ENCODE measurements at places on chromosomes 16 and 17. TPM values are rescaled to one million over a fixed set of nuclear protein-coding genes. Genes with fewer than 3 reads are reported as not detected.

GRCh38 chr17:65609749-65610148 lies 48.3 kb upstream of the AXIN2 start:
- DNase-seq, result peak; percentile 94

DNA sequence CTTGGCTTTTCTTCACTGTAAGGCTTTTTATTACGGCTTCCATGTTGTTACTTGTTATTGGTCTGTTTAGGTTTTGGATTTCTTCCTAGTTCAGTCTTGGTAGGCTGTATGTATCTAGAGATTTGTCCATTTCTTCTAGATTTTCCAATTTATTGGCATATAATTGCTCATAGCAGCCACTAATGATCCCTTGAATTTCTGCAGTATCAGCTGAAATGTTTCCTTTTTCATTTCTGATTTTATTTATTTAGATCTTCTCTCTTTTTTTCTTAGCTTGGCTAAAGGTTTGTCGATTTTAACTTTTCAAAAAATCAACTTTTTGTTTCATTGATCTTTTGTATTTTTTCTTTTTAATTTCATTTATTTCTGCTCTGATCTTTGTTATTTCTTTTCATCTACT lies 18.5 kb downstream of the NLRP1 start:
- DNase-seq, result no peak

DNA sequence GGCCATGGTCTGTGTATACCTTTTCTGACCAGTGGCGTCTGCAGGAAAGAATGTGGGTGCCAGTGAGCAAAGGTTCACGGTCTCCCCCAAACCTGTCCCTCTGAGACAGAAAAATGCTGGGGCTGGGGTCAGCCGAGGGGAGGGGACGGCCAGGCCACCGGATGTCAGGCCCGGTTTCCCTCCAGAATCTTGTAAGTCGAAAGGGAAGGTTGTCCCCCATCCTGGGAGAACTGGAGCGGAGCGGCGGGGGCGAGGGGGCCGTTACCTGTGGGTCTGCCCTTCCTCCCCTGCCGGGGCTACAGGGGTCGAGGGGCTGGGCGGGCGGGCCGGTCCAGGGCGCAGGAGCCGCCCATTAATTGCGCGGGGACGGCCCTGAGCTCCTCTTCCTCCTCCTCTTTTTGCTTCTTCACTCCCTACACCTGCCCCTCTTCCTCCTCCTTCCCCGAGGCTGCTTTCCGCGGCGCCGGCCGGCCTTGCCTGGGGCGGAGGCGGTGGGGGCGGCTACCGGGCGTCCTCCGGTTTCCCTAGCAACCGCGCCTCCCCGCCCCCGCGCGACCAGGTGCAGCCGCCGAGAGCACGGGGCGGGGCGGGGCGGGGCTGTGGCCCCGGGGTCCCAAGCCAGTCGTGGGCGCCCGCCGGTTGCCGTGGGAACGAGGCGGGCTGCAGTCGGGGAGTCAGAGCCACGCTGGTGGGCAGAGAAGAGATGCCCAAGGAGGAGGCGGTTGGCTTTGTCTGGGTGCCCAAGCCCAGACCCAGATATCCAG lies at the start of gene MARCHF10:
MARCHF10 (minus strand) TSS at position 503 of the 764 bp plus-strand sequence. CDS start 6,579 bp downstream, outside the sequence.
- DNase-seq, result peak; percentile 28

HSF4 gene
- 28.9 TPM for total RNA-seq

- peak; percentile 42 for DNase-seq
Measured at GRCh38 chr17:2084036-2084765, 29.3 kb downstream of the HIC1 start.

DNA sequence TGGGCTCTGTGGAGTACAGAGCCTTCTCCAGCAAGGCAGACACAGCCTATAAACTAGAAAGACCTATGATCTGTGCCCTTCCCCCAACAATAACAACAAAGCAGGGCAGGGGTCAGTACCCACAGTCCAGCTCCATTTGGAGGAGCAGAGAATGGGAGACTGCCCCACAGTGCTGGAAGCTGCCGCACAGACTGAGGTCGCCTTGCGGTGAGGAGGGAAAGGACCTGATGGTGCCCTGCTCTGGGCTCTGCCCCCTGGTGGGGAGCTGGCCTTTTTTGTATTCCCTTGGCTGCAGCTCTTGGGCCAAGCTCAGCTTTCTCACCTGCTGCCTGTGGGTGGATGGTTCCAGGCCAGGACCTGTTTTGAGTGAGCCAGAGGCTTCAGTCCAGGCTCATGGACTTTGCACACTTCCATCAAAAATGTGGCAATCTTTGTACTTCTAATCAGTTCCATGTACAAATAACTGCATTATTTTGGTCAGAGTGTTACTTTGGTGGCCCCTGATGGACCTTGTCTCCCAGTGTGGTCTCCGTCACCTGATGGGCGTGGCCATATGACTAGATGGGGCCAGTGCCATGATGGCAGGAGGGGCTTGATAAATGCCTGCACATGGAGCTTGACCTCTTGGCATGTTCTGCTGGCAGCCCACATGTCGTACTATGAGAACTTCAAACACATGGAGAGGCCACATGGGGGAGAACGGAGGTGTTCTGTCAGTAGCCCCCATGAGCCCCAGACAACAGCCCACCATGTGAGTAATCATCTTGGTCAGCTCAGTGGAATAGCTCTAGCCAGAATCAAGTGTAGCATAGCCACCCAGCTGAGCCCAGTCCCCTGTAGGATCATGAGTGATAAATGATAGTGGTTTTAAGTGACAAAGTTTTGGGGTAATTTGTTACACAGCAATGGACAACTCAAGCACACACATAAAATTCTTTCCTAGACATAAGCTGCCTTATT lies 24.2 kb downstream of the B9D1 start:
- peak; percentile 38 for DNase-seq

DNA sequence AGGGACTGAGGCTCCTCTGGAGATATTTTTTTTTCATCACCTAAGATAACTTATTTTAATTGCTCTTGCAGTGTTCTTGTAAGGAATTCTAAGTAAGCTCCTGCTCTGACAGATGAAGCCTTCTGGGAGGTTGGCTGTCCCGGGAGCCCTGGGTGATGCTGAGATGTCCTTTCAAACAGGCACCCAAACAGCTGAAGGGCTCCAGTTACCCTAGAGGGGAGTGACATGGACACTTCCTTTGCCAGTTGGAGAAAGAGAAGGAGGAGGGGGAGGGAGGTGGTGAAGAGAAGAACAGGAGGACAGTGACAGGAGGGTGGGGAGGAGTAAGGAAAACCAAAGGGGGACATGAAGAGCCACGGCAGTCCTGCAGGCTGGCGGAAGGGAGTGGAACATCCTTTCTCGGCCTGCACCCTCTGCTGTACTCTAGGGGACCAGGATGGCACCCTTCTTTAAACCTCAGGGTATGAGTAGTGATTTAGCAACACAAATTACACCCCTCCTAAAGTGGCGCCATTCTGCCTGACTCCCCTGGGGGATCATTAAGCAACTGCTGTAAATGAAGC lies 51.8 kb downstream of the MYH3 start:
- DNase-seq, result no peak

GRCh38 chr16:73605309-73605708 lies 557.4 kb upstream of the ZFHX3 start:
- DNase-seq, result no peak

ARL2BP gene
- total RNA-seq, result 45.1 TPM

DNA sequence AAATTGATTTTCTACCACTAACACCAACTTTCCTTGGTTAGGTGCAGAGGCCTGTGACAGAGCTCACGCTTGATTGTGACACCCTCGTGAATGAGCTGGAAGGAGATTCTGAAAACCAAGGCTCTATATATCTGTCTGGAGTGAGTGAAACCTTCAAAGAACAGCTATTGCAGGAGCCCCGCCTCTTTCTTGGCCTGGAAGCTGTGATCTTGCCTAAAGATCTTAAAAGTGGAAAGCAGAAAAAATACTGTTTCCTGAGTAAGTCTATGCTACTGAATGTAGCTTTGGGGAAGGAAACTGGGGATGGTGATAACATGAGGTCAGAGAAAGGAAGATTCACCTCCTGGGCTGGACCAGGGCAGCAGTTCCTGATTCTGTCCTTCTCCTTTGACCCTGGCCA lies 38.3 kb downstream of the REXO5 start:
- DNase-seq, result no peak

DNA sequence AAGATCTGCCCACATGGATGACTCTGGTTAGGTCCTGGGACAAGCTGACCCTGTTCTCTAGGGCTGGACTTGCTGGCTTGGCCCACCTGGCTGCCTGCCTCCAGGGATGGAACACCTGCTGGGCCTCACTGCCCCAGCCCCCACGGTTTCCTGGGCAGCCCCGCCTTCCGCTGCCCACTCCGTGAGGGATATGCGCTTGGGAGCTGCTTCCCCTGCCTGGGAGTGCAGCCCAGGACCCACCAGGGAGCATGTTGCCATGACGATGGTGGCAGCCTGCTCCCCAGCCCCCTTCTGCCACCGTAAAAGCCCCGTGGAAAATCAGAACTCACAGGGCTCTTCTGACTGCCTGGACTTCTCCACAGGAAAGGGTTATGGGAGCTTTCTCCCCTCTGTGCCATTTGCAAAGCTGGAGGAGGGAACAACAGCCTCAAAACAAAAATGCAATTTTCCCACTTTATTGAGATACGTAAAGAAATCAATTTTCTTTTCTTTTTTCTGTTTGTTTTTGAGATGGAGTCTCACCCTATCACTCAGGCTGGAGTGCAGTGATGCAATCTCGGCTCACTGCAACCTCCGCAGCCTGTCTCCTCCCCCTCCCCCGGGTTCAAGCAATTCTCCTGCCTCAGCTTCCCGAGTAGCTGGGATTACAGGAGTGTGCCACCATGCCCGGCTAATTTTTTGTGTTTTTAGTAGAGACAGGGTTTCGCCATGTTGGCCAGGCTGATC lies 18.0 kb upstream of the GAS7 start:
- DNase-seq, result no peak

CLDN9 gene
- total RNA-seq, result 1.5 TPM

- DNase-seq, result peak; percentile 93
Measured at GRCh38 chr17:45277216-45277849, 15.4 kb upstream of the SPATA32 start.

DNA sequence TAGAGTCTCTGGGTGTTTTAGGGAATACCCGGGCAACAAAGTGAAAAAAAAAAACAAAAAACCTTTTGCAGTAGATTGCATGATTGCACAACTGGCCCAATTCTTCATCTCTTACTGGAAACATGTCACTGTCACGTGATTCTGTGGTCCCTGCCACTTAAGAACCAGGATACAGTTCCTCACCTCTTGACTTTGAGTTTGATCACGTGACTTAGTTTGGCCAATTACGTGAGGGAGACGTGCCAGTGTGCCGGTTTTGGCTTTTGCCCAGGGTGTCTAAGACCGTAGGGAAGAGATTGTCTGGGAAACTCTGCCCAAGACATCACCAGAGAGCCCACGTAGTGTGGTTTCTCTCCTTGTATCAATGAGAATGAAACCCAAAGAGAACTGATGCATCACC lies 88.7 kb downstream of the GRIN2A start:
- DNase-seq, result no peak

DNA sequence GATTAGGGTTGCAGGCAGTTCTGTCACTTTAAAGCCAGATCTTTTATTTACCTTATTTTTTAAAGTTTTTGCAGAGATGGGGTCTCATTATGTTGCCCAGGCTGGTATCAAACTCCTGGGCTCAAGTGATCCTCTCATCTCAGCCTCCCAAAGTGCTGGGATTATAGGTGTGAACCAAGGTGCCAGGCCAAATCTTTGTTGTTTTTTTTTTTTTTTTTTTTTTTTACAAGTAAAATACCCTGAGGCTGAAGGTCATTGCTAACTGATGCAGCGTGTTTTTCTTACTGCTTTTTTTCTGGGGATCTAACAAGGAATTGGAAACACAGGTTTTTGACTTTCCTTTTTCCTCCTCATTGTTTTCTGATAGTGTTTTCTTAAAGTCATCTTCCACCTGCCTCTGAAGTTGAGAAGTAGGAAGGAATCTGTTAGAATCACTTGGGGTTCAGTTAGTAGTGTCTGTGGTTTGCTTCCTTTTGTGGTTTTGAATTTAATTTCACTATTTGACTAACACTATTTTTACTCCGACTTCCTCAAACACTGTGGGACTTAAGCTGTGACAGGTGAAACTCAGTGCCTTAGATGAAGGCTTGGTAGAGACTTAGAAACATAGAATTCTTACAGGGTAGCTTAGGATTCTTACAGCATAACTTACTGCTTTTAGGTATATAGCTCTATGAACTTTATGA lies 22.2 kb downstream of the CLTC start:
- DNase-seq, result no peak

GRCh38 chr17:49656247-49656646 lies 21.6 kb downstream of the SPOP start:
- no peak for DNase-seq

ABI3 gene
- 20.0 TPM for total RNA-seq

SBK1 gene
- total RNA-seq, result 2.7 TPM

DNA sequence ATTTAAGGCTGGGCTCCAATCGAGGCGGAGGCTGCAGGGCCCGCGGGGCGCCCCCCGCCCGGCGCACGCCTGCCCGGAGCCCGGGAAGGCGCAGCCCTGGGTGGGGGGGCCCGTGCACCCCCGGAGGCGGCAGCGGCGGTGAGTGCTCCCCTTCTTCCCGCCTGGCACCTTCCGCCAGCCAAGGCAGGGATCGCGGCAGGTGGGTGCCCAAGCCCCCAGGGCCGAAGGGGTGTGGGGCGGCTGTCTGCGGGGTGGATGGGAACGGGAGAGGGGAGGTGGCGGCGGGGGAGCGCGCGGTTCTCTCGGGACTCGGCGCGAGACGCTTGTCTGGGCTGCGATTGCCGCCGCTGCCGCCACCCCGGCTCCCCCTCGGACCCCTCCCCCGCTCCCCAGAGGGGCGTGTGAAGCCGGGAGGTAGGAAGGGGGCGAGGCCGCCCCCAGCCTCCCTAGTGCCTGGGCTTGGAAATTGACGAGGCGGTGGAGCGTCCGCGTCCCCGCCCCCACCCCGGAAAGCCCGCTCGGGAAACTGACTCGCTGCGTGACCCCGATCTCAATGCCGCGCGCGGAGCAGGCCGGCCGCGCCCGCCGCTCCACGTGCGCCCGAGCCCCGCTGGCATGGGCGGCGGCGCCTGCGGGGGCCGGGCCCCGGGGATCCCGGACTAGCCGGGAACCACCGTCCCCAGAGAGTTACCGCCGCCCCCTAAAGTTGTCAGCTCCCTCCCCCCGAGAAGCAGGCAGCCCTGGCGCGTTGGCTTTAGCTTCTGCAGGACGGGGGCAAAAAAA lies 231.5 kb downstream of the MRTFB start:
- DNase-seq, result peak; percentile 27

PLEKHM1 gene
- total RNA-seq, result 23.0 TPM

DNA sequence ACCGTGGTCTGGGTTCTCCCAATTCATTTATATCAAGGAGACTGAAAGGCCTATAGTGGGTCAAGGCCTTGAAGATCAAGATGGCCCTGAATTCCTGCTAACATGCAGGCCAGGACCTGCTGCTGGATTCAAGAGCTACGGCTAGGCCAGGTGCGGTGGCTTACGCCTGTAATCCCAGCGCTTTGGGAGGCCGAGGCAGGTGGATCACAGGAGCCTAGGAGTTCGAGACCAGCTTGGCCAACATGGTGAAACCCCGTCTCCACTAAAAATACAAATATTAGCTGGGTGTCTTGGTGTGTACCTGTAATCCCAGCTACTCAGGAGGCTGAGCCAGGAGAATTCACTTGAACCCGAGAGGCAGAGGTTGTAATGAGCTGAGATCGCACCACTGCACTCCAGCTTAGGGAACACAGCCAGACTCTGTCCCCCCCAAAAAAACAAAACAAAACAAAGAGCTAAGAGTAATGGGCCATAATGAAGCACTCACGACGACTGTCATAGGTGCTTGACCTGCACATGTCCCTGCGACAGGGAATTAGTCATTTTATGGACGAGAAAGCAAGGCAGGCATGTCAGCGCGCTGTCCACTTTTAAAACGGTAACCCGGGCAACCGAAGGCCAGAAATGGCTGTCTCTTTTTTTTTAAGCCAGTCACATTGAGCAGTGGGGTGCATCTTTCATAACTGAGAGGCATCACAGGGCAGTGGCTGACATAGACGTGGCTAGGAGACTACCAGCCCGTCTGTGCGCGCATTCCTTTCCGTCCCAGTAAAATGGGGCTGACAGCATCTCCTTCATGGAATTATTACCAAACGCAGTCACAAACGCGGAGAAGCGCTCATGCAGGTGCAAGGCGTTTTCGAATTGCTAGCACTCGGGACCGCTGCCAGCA lies 1.0 kb upstream of the FBRS start:
- no peak for DNase-seq

Measured in lung (tissue), 17 donors.